ENCODE measurements at places on chromosomes 4 and X. TPM values are rescaled to one million over a fixed set of nuclear protein-coding genes. Genes with fewer than 3 reads are reported as not detected.
A peak's percentile ranks its signal among the peaks of the same experiment; 100 is the strongest.

GRCh38 chr4:185235843-185236503 is 26.6 kb downstream of the SNX25 start:
- peak; percentile 79 for DNase-seq
- no peaks in the 10 kb centered on the region for H3K27me3 ChIP-seq
- H3K36me3 ChIP-seq: peaks cover 4% of the 10 kb centered on the region

FGF13 gene
- not detected for total RNA-seq

DNA sequence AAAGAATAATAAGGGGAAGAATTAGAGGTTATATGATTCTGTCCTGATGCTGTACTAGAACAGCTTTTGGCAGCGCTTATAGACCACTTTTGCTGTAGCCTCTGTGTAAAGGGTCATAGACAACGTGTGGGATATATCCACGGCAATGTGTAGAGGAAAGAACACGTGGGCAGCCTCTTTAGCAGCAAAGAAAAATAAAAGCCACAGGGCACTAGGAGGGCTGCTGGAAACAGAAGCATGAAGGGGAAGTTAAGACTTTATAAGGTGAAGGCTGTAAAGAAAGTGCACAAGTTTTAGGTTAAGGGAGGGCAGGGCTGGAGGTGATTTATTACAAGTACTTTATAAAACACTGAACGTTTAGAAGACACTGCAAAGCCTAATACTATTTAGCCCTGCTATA is 20.1 kb upstream of the PHEX start:
- no peaks in the 10 kb centered on the region for H3K36me3 ChIP-seq
- peaks cover 1% of the 10 kb centered on the region for H3K27me3 ChIP-seq
- no peak overlapping the region for H3K4me3 ChIP-seq
- no peaks in the 10 kb centered on the region for H3K4me1 ChIP-seq
- H3K27ac ChIP-seq: no peak overlapping the region
- no peak for DNase-seq

DNA sequence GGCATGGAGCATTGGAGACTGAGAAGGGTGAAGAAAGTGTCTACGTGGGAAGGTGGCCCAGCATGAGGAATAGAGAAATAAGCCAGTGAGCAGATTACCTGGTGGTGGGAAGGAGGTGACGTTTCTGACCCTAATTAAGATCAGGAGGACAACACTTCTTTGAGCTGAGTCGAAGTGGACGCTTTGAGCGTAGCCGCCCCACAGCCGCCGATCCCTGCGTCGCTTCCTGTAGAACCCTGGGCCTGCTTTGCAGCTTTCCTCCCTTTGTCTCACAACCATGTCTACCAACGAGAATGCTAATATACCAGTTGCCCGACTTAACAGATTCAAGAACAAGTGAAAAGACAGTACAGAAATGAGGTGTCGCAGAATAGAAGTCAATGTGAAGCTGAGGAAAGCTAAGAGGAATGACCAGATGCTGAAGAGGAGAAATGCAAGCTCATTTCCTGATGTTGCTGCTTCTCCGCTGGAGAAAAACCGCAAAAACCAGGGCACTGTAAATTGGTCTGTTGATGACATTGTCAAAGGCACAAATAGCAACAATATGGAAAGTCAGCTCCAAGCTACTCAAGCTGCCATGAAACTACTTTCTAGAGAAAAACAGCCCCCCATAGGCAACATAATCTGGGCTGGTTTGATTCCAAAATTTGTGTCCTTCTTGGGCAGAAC is 6.4 kb upstream of the ANTXR2 start:
- H3K27me3 ChIP-seq: no peaks in the 10 kb centered on the region
- no peak for DNase-seq
- no peak overlapping the region for H3K27ac ChIP-seq
- peaks cover 7% of the 10 kb centered on the region for H3K36me3 ChIP-seq
- no peak overlapping the region for H3K4me3 ChIP-seq
- peaks cover 72% of the 10 kb centered on the region for H3K4me1 ChIP-seq

DNA sequence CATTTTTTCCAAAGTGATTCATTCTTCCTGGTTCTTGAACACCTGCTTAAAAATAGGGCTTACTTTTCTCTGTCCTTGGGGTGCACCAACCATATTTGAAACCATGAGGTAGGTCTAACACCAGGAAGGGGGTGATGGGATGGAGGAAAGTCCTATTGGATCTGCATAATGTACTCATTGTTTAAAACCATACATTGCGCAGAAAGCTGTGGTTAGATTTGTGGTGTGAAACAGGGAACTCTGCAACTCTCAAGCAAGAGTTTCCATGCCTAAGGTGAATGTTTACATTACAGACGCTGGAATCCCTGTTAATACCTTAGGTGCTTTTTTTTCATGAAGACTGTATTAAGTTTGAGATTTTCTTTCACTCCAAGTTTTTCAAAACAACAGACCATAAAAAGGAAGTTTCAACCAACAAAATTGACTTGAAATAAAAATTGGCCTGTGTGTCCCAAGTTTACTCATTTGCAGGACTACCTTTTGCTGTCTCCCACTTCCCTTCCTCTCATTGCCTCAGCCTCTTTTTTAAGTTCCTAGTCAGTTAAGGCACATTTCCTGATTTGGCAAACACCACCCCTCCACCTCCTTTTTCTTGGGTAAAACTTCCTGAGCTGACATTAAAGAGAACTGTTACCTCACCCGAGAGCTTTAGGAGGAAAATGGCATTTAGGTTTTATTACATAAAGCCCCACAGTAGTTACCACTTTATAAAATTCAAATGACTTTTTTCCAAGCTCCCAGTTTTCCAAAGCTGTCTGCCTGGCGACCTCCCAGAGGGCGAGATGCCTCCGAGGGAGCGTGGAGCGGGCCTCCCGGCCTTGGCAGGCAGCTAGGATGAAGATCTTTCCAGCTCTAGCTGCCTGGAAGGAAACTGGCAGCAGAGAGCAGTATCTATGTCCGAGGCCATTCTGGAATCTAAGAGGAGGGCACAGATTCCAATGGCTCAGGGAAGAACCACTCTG is 47.9 kb upstream of the RBPJ start:
- H3K27ac ChIP-seq: no peak overlapping the region
- H3K4me1 ChIP-seq: peaks cover 9% of the 10 kb centered on the region
- DNase-seq: no peak
- peaks cover 3% of the 10 kb centered on the region for H3K27me3 ChIP-seq
- H3K36me3 ChIP-seq: no peaks in the 10 kb centered on the region

DNA sequence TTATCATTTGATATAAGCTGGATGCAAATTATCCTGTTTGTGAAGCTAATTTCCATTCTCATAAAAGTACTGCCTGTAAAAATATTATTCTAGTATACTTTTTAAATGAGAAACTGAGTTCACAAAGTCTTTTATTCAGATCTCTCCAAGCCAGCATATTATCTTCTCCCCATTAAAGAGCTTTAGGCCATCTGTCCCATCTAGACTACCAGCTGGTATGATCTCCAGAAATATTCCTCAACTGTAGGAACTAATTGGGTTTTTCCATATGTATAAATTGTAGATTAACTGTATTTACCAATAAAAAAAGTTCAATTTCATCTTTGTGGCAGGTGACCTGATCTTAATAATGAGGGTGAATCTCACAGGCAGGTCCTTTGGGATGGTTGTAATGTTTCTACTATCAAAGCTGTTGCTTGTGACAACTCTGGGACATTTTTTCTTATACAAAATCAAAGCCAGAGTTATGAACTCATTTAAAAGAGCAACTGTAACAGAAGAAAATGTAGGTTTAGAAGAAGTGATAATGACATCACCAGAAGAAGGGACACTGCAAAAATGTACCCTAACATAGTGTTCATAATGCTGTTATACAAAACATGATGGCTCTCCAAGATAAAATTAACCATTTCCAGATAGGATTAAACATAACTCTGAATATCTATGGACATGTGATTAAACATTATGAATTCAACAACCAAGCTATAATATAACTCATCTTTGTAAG is 132.8 kb downstream of the KCNIP4 start:
- H3K27me3 ChIP-seq: no peaks in the 10 kb centered on the region
- H3K36me3 ChIP-seq: peaks cover 27% of the 10 kb centered on the region
- no peak overlapping the region for H3K4me3 ChIP-seq
- DNase-seq: no peak

All from HFFc6 (cell line).